Stimulated activated CD4-positive, alpha-beta T cell treated with anti-CD3 and anti-CD28 coated beads, Interleukin-12 subunit alpha, Interleukin-12 subunit beta, amount 100 ng/mL, for 48 hours (primary cell): ENCODE measurements at places on chromosomes 16 and 17.

GRCh38 chr16:64138006-64138405 is 983.9 kb downstream of the CDH11 start:
- no peak for DNase-seq

GRCh38 chr16:85986931-85987749 is 88.2 kb downstream of the IRF8 start:
- DNase-seq: no peak

DNA sequence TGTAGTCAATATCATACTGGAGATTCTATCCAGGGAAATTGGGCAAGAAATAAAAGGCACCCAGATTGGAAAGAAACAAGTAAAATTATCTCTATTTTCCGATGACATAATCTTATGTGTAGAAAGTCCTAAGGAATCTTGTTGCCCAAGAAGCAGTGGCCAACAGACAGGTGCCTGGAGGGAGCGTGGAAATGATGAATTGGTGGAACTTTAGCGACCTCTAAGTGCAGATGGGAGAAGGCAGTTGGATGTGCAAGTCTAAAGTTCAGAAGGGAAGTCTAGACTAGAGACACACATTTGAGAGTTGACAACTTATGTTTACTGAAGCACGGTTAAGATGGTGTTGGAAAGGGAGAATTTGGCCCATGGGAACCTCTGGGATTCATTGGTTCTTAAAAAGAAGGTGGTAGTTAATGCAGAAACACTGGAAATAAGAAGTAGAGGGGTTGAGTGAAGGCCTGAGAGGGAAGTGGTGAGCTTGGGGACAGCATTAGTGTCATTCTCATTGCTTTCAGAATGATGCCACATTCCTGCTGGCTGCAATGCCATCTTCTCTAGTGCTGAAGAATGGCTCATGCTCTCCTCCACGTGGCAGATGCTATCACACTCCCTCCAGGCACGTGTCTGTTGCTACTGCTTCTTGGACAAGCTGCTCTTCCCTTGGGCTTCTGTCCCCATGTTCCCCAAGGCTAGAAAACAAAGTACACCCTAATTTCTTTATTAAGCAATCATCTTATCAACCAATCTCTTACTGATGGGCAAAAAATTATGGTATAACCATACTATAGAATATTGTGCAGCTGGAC is 24.0 kb downstream of the TAT start:
- no peak for DNase-seq

DNA sequence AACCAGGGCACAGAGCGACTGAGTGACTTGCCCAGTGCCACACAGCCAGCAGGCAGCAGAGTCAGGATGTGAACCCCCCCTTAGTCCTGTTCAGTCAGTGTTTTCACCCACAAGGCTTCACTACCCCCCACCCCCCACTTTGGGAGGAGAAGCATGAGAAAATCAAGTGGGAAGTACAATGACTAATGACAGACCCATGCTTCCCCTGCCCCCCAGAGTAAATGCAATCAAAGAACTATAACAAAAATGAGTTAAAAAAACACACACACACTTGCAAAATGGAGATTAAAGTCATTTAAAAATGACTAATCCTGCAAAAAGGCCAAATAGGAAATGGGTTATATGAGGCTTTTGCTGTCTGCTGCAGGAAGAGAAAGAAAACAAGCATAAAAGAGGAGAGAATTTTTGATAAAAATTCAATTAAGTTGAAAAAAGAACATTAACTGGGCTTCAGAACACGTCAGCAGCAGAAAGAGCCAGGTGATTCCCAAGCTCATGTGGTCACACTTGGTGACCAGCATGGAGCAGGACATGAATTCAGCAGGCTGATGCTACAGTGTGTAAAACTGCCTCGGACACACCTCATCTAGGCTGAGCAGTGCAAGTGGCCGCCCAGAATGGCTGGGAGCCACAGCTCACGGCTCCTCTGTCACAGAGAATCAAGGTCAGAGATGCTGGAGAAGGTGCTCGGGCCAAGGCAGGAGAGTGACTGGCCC is 212.3 kb downstream of the ZNF423 start:
- no peak for DNase-seq

GRCh38 chr16:35102780-35103403 is 1643.5 kb downstream of the TP53TG3F start:
- DNase-seq: no peak

- DNase-seq: no peak
Observed at GRCh38 chr16:16096121-16096857, 127.0 kb downstream of the ABCC6 start.

DNA sequence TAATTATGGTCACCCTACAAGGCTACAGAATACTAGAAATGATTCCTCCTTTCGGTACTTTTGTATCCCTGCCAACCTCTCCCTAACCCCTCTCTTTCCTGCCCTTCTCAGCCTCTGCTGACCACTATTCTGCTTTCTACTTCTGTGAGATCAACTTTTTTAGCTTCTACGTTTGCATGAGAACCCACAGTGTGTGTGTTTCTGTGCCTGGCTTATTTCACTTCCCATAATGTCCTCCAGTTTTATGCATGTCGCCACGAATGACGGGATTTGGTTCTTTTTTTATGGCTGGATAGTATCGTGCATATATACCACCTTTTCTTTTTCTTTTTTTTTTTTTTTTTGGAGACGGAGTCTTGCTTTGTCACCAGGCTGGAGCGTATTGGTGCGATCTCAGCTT is 92.1 kb downstream of the RAP1GAP2 start:
- DNase-seq: no peak

- DNase-seq: no peak
Observed at GRCh38 chr16:24984903-24985675, 30.1 kb downstream of the ARHGAP17 start.

DNA sequence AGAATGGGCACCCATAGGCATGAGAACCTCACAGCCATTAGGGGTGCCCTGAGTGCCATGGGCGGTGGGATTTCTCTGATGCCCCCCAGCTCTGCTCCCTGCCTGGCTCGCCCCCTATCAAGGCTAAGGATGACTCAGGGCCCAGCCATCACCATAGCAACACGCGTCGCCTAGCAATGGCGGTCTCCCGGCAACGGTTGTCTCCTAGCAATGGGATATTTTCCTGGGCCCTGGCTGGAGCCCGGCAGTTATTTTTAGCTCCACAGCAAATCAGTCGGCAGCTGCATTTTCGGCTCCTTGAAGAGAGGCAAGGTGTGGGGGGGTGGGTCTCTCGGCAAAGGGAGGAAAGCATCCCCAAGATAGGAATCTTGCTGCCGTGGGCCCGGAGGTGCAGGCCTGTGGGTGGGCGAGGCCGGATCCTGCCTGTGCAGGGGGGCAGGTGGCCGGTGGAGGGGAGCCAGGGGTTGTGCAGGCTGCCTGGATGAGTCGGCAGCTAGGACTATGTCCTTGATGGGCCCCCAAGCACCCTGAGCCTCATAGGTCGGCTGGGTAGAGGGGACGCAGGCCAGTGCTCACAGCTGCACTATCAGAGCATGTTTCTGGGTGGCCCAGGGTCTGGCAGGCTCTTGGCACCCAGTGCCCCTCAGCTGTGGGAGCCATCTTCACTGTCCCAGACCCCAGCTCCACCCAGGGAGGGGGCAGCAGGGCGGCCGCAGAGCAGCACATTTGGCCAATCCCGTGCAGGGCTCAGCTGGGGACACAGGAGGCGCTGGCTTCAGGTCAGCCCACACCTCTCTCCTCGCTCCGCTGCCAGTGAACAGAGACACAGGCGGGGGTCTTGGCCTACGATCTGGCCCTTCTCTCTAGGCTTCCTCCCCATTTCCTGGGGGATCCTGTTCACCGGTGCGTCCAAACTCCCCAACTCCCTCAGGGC is 4.2 kb upstream of the FBXL16 start:
- no peak for DNase-seq

DNA sequence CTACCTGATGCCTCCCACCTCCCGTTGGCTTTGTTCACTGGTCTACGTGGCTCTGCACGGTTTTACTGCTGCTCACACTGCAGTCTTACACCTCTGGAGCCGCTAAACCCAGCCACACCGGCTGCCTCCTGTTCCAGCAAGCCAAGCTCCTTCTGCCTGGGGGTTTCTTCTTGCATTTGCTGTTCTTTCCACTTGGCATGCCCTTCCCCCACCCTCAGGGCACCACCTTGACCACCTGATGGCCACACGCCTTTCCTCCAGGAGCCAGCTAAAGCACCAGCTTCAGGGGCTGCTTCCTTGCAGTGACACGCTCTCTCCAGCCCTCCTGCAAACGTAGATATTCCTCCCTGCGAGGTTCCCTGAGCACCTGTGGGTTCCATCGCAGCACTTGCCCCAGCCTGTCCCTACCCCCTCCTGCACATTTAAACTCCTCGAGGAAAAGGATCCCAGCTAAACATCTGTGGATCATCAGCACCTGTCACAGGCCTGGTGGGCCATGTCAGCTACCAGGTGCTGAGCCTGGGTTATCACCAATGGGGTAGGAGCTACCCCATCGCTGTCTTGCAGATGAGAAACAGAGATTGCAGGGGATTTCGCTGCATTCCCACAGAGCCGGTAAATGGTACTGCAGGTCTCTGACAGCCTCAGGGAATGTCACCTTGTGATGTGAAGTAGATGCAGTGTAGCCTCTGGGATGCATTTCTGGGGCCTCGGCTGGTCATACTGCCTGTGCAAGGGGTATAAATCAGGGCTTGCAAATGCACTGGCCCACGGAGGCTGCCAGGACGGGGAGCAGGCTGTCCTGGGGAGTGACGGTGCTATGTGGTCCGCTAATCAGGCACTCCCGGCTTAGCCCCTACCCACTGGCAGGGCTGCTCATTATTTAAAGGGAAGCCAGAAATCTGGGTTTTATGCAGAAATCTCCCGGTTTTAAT is 285.2 kb downstream of the CPPED1 start:
- no peak for DNase-seq

DNA sequence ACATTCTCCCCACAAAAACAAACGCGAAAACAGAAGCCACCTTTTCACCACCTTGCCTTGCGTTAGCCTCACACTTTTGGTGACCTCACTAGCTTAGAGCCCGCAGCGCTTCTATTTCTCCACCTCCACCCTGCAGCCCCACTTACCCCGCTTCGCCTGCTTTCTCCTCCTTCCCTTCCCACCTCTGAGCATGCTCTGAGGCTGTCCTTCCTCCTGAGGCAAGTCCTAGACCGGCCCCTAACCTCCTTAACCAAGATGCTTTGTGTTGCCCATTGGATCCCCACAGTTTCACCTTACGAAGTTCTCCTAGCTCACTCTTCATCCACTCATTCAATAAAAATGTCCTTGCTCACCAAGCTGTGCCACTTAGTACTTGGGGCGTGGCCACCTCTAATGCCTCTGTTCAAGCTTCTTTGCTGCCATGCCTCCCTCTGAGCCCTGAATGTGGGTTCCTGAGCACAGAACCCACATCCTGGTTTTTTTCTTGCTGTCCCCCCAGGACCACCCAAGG is 1.3 kb downstream of the GNGT2 start:
- no peak for DNase-seq

DNA sequence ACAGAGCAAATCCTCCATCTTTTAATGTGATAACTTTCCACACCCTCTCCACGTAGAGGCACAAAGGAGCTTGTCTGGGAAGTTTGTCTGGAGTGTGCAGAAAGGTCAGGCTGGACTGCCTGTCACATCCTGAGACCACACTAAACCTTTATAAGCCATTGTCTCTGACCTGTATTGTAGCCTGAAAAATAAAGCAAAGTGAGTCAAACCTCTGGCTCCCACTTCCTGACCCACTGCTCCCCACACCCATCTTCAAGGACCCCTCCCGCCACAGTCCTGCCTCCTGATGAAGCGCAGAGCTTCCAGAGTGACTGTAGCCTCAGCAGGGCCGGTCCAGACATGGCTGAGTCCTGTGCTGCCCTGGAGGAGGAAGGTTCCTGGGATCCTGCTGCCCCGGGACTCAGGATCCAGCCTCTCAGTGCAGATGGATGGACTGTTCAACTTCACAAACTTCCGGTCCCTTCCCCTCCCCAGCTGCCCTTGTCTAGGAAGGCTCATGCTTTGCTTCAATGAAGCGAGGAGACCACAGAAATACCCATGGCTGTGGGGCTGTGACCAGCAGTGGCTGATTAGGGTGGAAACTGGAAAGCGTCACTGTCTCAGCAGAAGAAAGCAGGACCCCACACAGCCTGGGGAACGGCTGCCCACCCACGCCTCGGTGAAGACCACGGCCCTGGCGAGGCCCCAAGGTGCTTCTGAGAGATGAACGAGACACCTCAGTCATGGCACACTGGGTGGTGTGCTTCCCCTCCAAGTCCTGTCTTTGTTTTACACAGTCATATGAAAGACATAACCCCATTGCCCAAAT is 30.9 kb upstream of the CLEC18B start:
- DNase-seq: no peak

DNA sequence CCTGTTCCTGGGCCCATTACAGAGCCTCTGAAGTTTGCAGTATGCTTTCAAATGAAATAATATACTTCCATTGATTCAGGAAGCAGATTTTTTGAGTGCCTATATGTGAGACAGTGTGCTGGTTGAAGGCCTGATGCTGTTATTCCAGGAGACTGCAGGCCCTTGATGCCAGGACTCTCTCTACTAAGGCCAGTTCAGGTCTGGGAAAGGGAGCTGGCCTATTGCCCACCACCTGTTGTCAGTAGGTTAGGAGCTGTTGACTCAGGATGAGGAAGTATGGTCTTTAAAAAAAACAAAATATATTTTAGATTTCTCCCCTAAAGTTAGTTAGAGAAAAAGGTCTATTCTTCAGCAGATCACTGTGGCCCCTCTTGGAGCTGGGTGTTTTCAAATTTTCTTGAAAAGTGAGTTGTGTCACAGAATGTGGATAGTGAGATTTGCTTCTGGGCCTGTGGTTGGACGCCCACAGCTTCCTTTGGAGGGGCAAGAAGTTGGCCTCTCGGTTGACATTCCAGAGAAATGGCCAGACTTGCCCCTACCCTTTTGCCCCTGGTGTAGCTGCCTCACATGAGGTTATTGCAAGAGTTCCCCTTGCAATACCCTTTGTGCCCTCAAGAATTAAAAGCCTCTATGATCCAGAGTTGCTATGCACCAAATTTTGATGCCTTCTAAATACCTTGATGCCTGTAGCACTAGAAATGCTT is 7.9 kb downstream of the ESRP2 start:
- DNase-seq: no peak

DNA sequence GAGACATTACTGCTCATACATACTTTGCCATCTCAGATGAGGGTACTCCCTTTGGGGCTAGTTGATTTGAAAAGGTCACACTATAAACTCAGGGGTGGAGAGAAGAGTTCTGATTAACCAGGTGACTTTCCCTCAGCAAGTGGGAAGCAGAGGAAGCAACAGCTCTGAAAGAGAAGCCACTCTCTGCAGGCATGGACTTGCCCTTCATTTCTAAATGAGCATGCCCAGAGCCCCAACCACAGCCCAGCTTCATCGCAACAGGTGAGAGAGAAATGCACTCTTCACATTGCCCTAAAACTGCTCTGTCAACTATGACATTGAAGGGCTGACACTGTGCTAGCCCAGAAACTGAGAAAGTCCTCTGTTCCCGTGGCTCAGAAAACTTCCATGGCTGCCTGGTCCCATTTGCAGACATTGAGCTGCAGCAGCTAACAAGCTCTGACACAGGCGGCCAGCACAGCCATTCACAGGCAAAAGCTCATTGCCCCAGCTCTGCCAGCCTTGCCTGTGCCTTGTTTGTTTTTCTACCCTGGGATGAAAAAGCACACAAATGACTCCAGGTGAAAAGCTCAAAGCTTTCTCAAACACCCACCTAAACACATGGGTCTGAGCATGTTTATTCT is 419.8 kb upstream of the DYNLRB2 start:
- no peak for DNase-seq
